T1000 (cell line): ENCODE measurements at places on chromosomes 12 and 14.

DNA sequence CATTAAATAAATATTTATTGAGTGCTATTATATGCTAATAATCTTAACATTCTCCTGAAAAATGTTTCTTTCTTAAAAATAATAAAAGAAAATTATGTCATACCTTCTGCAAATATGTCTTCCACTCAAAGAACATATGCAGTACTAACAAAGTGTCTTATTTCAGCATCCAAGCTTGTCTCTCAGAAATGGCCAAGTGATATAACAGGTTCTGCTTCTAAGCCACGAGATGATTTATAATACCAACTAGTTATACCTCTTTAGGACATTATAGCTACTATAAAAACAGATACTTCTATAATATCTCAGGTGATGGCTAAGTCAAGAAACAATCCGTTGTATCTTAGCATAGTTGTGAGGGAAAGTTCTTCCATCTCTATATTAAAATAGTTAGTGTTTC, 128.1 kb upstream of the ARID2 start:
- DNase-seq: no peak

DNA sequence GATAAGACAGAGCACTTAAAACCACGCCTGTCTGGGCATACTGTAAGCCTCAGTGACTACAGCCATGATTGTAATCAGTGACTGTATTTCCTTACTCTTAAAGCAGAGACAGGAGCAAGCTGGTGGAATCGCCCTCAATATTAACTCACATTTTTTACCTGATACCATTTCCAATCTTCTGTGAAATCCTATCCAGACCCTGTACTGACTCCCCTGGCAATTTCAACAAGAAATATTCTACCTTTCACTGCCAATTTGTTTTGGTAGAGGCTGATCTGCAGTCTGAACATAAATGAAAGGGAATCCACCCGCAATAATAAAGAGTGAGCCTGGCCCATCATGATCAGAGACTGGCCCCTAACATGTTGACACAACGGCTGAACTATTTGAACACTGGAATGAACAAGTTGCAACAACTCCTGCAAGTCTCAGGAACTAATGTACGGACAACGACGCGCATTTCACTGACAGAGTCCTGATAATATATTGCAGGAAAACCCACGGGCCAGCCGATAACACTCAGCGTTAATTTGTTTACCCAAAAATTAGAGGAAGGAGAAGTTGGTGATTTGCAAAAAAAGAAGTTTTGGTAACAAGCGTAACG, 195.5 kb upstream of the BTG1 start:
- DNase-seq: no peak

DNA sequence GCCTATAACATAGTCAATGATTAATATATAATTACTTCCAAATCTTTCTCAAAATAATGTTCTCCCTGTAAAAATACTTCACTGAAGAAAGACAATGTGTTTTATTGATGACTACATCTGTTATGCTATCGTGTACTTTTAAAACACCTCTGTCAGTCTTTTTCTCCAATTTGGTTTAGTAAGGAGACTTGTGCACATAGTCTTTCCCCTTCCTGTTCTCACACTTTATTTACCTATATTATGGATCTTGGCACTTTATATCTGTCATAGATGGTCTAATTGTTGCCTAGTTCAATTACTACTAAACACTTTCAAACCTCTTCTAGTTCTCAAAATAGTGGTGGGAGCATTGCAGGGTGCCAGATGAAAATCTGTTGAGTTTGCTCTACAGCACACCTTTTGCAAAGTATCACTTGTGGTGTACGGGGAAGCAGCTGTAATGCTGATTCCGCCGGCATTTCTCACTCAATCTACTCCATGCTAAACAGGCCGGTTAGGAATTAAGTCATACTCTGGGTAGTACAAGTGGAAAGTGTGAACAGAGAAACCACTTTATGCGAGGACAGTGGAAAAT, 1.1 kb upstream of the INSM2 start:
- DNase-seq: no peak

- DNase-seq: no peak
Observed at GRCh38 chr12:47189728-47190127, 110.0 kb upstream of the AMIGO2 start.

GRCh38 chr12:104303538-104304151, at the start of gene EID3:
Gene EID3, plus strand, starts transcription at chr12:104303739. Its CDS starts 196 bp downstream, at chr12:104303935.
- peak; percentile 66 for DNase-seq

GRCh38 chr12:79973801-79974200, 38.9 kb upstream of the PPP1R12A start:
- DNase-seq: no peak

DNA sequence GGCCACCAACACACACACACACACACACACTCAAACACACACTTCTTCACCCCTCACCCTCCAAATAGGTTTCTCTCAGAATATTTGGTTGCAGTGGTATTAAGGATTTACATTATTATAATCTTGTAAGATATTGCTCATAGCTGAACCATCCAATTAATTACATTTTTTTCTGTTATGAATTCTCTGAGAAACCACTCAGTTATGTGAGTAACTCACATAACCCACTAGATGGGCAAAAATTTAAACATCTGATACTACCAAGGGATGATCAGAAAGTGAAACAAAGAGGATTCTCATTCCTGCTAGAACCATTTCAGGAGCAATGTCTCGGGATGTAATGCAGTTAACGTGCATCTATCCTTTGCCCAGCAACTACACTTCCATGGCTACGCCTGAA, 31.6 kb downstream of the TMTC1 start:
- DNase-seq: no peak

DNA sequence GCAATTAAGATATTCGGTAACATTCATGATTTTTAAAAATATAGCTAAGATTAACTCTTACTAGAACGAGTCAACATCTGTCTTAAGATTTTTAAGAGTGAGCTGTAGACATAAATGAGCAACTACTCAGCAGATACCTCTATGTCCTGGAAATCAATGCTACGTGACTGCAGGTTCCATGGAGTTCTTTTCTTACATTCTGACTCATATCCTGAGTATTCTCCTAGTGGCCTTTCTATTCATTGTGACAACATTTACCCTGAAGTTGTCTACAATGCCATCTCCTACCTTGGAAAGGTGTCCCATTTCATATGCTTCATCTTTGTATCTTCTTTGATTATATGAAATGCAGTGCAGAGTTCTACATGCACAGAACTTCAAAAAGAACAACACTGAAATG, 59.9 kb downstream of the PKP2 start:
- no peak for DNase-seq

DNA sequence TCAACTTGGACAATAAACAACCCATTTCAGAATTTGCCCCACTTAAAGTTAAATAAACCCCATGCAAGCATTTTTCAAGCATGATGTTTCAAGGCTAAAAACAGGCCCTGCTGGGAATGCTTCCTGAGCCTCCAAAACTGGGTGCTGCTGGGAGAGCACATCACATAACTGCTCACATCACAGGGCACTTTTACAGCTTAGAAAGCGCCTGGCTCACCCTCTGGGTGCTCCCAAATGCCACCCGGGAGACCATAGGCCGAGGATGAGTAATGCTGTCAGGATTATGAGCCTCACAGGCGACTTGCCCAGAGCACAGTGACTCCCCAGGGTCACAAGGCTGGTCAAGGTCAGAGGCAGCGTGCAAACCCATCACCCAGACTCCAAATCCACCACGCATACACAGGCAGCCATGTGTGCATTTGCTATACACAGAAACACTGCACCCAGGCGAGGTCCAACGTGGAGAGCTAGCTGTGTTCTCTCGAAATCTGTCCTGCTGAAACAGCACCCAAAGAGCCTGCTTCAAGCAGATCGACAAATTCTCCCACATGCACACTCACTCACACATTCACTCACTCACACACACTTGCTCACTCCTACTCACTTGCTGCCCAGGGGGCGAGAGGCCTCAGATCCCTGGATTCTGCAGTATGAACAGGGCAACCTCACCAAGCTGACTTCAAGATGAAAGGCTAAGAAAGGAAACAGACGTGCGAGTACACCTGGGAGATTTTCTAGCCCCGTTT, 58.7 kb downstream of the ITPK1 start:
- DNase-seq: peak; percentile 29

DNA sequence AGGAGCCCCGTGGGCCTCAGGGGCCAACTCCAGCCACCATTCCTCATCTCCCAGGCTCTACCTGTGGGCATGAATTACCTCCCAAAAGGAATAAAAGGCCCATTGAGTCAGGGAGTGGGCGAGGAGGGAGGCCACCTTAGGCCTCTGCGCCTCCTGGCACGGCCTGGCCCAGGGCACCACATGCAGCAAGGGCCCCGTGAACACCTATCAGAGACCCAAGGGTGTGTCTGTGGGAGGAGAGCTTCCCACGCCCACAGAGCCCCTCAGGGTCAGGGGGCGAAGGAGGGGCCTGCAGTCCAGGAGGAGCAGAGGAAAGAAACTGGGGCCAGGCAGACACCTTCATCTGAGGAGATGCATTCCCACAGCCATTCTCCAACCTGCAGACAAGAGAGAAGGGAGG, 12.2 kb downstream of the RAPGEF3 start:
- DNase-seq: no peak

- DNase-seq: no peak
Observed at GRCh38 chr12:20950248-20950647, 139.7 kb downstream of the SLCO1B3 start.

- DNase-seq: no peak
Observed at GRCh38 chr14:92729634-92730358, 18.6 kb downstream of the LGMN start.

- DNase-seq: no peak
Observed at GRCh38 chr12:94127239-94128131, 20.9 kb upstream of the PLXNC1 start.

DNA sequence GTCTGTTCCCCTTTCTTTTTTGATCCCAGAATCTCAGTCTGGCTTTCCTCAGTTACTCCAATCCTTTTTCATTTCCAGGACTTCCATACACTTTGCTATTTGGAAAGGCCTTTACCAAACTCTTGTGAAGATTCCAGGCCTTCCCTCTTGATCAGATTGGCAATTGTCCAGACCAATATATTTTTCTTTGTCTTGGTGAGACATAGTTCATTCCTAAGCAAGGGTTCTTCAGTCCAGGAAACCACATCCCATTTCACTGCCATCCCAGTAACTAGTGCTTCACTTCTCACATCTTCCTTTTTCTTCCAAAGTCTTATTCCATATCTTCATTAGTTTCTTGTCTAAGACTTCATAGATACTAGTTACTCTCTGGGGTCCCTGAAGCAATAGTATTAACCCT, 2.1 kb upstream of the PTPRQ start:
- DNase-seq: no peak
